Endothelial cell (in vitro differentiated cells): ENCODE measurements at places on chromosomes 4 and X.

- no peak overlapping the region for H3K4me3 ChIP-seq
- H3K4me1 ChIP-seq = no peaks in the 10 kb centered on the region
- H3K36me3 ChIP-seq = no peaks in the 10 kb centered on the region
- no peak for DNase-seq
These were observed 1881.7 kb downstream of the PCDH7 start for GRCh38 chr4:32601848-32602247.

- peaks cover 3% of the 10 kb centered on the region for H3K27me3 ChIP-seq
- peaks cover 11% of the 10 kb centered on the region for H3K36me3 ChIP-seq
- H3K27ac ChIP-seq = peak overlapping the region; percentile 98
These were observed 425.0 kb downstream of the FAT4 start for GRCh38 chr4:125739760-125740159.

- no peak for DNase-seq
- no peak overlapping the region for H3K27ac ChIP-seq
- H3K27me3 ChIP-seq = no peaks in the 10 kb centered on the region
- H3K36me3 ChIP-seq = no peaks in the 10 kb centered on the region
These were observed 8.3 kb upstream of the ZXDB start for GRCh38 chrX:57583477-57583876.

GRCh38 chr4:89268679-89269078 lies 38.9 kb downstream of the GPRIN3 start:
- H3K4me3 ChIP-seq = no peak overlapping the region
- H3K27me3 ChIP-seq = peaks cover 3% of the 10 kb centered on the region
- no peak for DNase-seq

DNA sequence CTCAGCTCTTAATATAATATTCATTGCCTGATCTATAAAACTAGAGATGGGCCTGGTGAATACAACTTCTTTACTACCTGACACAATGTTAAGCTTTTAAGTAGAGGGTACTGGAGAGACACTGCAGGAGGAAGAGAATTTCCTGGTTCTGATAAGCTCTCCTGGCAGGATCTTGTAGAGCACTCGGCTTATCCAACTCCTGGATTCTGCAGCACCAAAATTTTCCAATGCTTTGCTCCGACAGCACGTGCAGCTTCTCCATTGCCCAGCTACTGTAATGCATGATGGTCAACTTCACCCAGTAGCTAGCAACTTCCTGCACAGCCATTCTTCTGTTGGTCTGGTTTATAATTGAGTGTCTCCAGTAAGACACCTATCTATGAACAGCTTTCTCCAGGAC lies 686.2 kb upstream of the BOD1L1 start:
- no peak overlapping the region for H3K4me3 ChIP-seq
- no peak for DNase-seq
- H3K27me3 ChIP-seq = no peaks in the 10 kb centered on the region
- H3K27ac ChIP-seq = no peak overlapping the region
- no peaks in the 10 kb centered on the region for H3K36me3 ChIP-seq

DNA sequence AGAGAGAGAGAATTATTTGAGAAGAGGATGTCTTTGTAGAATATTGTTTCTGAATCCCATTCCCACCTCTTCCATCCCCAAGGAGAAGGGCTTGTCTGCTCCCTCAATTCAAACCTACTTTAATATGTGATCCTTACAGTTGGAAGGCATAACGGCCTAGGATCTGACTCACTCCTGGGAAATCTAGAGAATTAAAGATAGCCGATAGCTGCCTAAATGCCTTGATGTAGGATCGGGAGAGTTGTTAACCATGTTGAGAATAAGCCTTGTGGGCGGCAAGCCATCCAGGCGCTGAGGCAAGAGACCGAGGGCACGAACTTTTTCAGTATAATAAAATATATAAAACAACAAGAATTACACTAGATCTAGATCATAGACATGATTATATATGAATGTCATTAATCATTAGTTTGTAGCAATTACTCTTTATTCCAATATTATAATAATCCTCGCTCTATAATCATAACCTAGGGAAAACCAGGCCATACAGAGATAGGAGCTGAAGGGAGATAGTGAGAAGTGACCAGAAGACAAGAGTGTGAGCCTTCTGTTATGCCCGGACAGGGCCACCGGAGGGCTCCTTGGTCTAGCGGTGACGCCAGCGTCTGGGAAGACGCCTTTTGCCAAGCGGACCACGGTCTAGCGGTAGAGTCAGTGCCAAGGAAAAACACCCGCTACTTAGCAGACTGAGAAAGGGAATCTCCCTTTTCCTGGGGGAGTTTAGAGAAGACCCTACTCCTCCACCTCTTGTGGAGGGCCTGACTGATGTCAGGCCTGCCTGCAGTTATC lies 13.5 kb downstream of the EMCN start:
- no peak for DNase-seq
- H3K27ac ChIP-seq = no peak overlapping the region
- peaks cover 12% of the 10 kb centered on the region for H3K36me3 ChIP-seq
- H3K27me3 ChIP-seq = no peaks in the 10 kb centered on the region
- H3K4me3 ChIP-seq = no peak overlapping the region
- H3K4me1 ChIP-seq = peaks cover 8% of the 10 kb centered on the region

GRCh38 chr4:106628586-106629267 lies 260.1 kb upstream of the GIMD1 start:
- no peaks in the 10 kb centered on the region for H3K36me3 ChIP-seq
- no peaks in the 10 kb centered on the region for H3K4me1 ChIP-seq
- no peak for DNase-seq
- no peak overlapping the region for H3K27ac ChIP-seq

GRCh38 chrX:21840193-21840545 lies 752 bp downstream of the MBTPS2 start:
- no peak for DNase-seq
- H3K27ac ChIP-seq = peak overlapping the region; percentile 30
- peaks cover 2% of the 10 kb centered on the region for H3K36me3 ChIP-seq
- peaks cover 3% of the 10 kb centered on the region for H3K27me3 ChIP-seq

GRCh38 chr4:167196344-167197012 lies 37.8 kb downstream of the SPOCK3 start:
- no peaks in the 10 kb centered on the region for H3K36me3 ChIP-seq
- H3K4me1 ChIP-seq = no peaks in the 10 kb centered on the region
- H3K4me3 ChIP-seq = no peak overlapping the region
- no peaks in the 10 kb centered on the region for H3K27me3 ChIP-seq
- no peak overlapping the region for H3K27ac ChIP-seq
- DNase-seq = no peak

DNA sequence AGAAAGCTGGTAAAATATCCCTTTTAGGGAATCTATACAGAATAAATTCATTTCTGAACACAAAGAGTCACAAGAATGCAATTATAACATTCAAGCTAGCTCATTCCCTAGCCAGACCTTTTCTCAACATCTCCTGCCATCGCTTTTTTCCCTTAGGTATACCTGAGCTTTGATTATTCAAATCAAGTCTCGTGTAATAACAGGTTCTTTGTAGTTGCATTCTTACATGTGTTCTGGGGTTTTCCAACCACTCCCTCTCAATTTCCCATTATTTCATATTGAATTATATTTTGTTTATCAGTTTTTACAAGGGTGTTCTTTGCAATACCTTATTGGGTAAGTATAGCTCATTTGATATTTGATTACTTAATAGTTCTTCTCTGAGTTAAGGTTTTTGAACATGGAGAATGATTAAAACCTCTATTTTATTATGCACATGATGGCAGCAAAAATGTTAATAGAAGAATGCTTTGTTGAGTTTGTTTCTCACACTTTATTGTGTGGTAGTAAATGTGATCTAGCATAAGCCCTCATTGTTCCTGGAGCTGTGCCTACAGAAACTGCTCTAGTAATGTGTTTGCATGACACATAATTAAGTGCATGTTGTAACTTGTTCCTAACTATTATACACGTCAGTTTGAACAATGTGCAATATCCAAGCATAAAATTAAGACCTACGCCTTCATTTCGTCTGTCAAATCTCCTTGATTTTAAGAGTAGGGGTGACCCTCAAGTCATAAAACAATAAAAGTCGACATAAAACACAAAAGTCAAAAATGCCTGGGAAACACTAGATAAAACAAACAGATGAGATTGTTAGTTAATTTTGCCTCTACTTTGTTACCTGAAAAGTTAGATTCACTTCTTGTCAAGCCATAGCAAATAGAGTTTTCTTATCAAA lies 124.0 kb upstream of the POF1B start:
- H3K4me1 ChIP-seq = no peaks in the 10 kb centered on the region
- no peaks in the 10 kb centered on the region for H3K27me3 ChIP-seq

DNA sequence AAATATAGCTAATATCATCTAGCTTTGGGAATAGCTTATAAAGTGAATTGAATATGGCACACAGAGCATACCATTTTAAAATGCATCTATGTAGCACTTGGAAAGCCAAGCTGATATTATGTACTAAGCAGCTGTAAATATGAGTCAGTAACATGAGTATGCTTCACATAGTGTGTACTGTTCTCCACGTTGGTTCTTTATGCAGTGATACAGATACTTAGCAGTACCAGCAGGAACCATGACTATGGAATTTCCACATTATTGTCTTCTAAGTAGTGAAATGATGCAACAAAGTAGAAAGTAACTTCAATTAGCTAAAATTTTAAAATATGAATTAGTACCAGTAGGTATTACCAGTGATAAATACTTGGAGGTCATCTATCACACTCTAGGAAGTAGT lies 320.1 kb downstream of the BMPR1B start:
- H3K4me3 ChIP-seq = no peak overlapping the region
- DNase-seq = no peak
- H3K36me3 ChIP-seq = no peaks in the 10 kb centered on the region

GRCh38 chr4:180947425-180947824 lies 1295.8 kb upstream of the TENM3 start:
- no peak overlapping the region for H3K4me3 ChIP-seq
- no peaks in the 10 kb centered on the region for H3K36me3 ChIP-seq
- no peak for DNase-seq

DNA sequence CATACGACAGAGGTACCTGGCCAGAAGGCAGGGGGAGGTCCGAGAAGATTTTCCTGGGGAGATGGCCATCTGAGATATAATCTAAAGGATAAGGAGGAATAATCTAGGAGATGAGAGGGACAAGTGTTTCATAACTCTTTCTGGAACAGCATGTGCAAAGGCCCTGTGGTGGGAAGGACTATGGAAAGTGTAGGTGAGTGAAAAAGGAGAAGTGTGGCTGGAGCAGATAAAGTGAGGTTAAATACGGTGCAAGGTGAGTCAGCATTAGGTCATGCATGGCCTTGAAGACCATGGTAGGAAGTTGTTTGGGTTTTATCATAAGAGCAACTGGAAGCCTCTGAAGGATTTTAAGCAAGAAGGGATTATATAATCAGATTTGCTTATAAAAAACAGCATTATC lies 34.6 kb upstream of the MTM1 start:
- H3K27ac ChIP-seq = no peak overlapping the region
- H3K4me3 ChIP-seq = no peak overlapping the region
- H3K36me3 ChIP-seq = no peaks in the 10 kb centered on the region
- peaks cover 3% of the 10 kb centered on the region for H3K27me3 ChIP-seq
- H3K4me1 ChIP-seq = no peaks in the 10 kb centered on the region

GRCh38 chrX:108437349-108438109 lies 693 bp downstream of the COL4A6 start:
- H3K27me3 ChIP-seq = peaks cover 1% of the 10 kb centered on the region
- no peaks in the 10 kb centered on the region for H3K36me3 ChIP-seq
- no peak for DNase-seq
- H3K27ac ChIP-seq = no peak overlapping the region

GRCh38 chr4:153809916-153810810 lies 21.3 kb upstream of the SFRP2 start:
- H3K36me3 ChIP-seq = no peaks in the 10 kb centered on the region
- no peak overlapping the region for H3K4me3 ChIP-seq
- H3K4me1 ChIP-seq = no peaks in the 10 kb centered on the region
- H3K27ac ChIP-seq = no peak overlapping the region
- H3K27me3 ChIP-seq = peaks cover 2% of the 10 kb centered on the region

DNA sequence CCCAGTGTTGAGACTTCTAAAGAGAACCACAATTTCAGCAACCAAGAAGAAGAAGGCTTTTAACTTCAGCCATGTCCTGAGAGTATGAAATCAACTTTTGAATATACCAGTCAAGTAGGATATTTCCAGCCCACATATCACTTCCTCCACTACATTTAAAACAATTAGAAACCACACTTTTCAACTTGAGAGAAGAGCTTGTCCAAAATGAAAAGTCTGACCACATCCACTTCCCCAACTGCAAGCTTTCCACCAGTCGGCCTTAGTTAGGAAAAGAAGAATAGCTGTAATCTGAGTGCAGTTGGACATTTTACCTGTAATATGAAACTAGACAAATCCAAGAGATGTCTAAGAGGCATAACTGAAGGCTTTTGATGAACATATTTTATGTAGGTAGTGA lies 101.9 kb upstream of the SLC7A11 start:
- H3K27ac ChIP-seq = no peak overlapping the region
- DNase-seq = no peak
- H3K4me1 ChIP-seq = peaks cover 23% of the 10 kb centered on the region
- no peaks in the 10 kb centered on the region for H3K36me3 ChIP-seq

DNA sequence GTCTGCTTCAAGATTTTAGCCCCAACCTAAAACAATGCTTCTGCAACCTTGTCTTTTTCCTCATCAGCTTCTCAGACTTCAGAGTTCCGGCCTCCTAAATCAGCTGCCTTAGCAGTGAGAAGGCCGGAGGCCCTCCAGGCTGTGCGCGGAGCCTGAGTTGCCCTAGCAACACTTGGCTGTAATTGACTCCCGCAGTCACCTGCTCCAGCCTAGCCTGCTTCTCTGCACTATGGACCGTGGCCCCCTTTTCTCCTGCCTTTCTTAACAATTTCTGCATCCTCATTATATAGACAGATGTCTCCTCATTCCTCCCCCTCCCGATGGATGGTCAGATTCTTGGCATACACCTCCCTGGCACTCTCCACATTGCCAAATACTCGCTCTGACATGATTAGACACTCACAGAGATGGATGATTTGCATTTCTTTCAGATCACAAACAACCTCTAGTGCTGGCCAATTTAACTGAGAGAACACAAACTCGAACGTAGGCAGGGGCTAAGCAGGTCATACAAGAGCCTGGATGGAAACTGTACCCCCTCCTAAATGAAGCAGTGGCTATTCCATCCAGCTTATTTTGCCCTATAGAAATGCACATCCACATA lies 9.5 kb upstream of the HUWE1 start:
- H3K4me1 ChIP-seq = no peaks in the 10 kb centered on the region
- H3K27ac ChIP-seq = no peak overlapping the region
- H3K27me3 ChIP-seq = no peaks in the 10 kb centered on the region
- H3K36me3 ChIP-seq = no peaks in the 10 kb centered on the region
- H3K4me3 ChIP-seq = no peak overlapping the region

GRCh38 chr4:153764601-153765368 lies 5.0 kb upstream of the RNF175 start:
- H3K36me3 ChIP-seq = no peaks in the 10 kb centered on the region
- no peak overlapping the region for H3K4me3 ChIP-seq
- H3K4me1 ChIP-seq = no peaks in the 10 kb centered on the region
- H3K27ac ChIP-seq = no peak overlapping the region

DNA sequence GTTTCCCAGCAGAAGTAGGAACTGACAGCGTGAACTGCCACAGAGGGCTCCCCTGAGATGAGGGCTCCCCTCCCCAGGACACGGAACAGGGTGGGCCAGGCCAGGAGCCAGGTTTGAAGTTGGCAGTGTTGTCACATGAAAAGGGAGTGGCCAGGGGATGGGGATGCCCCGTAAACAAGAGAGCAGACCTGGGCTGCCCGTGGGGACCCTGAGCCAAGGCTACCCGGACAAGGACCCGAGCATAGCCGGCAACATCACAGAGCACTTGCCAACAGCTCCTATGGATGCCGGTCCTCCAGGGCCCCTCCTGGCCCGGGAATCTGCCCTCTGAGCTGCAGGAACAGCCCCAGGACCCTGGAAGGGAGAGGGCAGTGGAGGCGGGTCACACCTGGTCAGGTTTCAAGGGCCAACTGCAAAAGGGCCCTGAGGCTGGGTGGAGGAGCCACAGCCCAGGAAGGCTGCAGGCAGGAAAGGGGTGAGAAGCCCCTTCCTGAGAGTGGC lies 102.1 kb downstream of the CPZ start:
- H3K27ac ChIP-seq = no peak overlapping the region
- no peaks in the 10 kb centered on the region for H3K36me3 ChIP-seq
- H3K4me1 ChIP-seq = no peaks in the 10 kb centered on the region
- DNase-seq = no peak
- H3K27me3 ChIP-seq = peaks cover 6% of the 10 kb centered on the region
